ENCODE measurements at places on chromosomes 7 and 10.

GRCh38 chr10:92208157-92208720, 82.6 kb downstream of the CPEB3 start:
- DNase-seq: no peak

GRCh38 chr10:59027975-59028655, 148.3 kb upstream of the PHYHIPL start:
- DNase-seq: no peak

DNA sequence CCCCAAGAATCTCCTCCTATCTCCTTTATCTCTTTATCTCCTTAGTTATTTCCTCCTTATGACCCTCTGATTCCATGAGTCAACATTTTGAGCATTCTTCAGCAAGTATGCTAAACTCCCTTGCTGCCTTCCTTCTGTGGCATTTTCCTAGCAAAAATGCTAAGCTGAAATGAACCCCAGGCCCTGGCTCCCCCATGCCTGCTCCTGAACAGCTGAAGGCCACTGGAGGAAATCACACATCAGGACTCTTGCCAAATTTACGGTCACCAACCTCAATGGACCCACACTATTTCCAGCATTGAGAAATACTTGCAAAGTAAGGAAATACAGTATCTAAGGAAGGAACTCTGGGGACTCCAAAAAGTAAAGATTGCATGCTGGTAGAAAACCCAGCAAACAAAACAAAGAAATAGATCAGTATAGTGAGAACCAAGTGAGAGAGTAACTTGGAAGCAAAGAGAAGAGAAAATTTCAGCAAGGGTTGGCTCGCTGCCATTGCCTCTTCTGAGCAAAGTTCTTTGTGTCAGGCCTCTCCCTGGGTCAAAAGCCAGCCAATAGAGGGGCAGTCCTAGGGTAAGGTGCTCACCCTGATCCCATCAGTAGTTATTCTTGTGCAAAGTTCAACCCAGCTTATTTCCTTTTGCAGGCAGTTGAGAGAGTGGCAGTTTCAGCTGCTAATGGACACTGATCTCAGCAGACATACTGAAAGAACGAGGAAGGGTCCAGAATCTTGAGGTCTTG, 5.1 kb upstream of the PLEKHS1 start:
- no peak for DNase-seq

DNA sequence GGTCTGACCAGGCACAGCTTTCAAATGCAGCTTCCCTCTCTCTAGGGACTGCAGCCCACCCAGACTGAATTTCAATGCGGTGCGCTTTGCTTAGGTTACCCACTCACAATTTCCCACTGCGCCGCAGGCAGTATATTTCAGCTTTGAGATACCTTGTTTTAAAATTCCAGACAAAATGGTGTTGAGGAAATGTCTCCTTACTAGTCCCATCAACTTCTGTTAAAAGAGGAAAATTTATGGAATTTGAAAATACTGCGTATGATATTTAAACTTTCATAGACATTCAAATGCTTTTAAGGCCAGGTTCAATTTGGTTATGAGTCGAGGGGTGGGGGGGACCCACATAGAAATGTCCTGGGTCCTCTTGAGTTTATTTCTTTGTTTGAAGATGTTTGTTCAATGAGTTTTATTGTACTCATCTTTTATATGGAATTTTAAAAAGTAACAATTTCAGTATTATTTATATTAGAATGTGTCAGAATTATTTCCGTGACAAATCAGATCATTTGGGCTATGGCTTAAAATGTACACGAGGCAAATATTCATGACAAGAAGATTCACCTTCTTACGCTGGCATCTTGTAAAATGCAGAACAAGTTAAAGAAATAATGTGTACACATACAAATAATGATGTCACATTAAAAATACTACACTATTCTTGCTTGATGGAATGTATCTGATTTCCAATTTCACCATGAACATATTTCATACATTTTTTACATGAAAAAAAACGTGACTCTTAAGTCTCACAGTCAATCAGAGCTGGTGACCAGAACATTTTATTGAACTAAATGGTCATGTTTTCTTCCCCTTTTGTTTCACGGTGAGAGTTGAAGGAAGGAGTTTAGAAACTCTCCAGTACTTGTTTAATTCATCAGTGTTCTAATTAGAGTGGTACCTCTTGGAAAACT, 1.3 kb downstream of the IKZF1 start:
- no peak for DNase-seq

DNA sequence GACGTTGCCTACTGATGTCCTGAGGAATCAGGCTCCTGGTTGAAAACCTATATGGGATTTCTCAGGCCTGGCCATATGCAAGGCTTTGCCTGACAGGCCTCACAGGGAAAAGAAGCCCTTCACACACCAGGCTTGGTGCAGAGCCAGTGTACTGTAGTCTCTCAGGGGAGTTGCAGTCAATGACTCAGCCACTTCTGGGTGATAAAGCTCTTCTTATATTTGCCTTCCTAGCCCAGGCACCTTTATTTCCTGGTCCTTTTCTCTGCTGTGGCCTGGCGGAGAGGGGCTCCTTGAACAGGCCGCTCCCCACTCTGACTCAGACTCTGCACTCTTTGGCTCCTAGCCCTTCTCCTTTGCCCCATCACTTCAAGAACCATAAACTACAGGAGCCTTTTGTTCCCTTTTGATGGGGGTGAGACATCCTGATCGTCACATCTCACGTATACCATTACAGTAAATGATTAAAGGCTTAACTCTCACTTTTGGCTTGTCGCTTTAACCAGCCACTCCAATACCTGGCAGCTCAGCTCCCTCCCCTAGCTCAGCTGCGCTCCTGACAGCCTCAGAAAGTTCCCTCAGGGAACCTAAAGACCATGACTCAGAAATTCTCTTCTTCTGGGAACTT, 33.5 kb downstream of the DPY19L1 start:
- DNase-seq: no peak

DNA sequence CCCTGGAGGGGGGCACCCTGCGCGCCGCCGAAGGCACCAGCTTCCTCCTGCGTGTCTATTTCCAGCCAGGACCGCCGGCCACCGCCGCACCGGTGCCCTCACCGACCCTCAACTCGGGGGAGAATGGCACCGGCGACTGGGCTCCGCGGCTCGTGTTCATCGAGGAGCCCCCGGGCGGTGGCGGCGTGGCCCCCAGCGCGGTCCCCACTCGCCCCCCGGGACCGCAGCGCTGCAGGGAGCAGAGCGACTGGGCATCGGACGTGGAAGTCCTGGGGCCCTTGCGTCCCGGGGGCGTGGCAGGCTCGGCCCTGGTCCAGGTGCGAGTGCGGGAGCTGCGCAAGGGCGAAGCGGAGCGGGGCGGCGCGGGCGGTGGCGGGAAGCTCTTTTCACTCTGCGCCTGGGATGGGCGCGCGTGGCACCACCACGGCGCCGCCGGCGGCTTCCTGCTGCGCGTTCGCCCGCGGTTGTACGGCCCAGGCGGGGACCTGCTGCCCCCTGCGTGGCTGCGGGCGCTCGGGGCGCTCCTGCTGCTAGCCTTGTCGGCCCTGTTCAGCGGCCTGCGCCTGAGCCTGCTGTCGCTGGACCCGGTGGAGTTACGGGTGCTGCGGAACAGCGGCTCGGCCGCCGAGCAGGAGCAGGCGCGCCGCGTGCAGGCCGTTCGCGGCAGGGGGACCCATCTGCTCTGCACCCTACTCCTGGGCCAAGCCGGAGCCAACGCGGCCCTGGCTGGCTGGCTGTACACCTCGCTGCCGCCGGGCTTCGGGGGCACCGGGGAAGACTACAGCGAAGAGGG, 594 bp downstream of the CNNM1 start:
- DNase-seq: peak; percentile 20

DNA sequence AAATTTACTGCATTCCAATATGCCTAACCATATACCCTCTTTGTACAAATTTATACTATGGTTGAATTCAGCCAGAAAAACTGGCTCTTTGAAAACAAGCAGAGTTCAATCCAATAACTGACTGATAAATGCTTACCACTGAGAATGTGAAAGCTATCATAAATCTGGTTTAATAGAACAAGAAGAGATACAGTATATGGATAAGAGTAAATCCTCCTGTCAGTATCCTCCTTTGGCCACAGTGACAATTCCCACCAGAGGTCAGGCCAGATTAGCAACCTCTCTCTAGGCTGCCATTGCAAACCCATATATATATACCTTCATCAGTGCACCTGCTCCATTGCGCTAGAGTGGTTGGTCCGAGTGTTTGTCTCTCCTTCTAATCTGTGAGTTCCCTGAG, 647.2 kb downstream of the GRM8 start:
- DNase-seq: no peak

DNA sequence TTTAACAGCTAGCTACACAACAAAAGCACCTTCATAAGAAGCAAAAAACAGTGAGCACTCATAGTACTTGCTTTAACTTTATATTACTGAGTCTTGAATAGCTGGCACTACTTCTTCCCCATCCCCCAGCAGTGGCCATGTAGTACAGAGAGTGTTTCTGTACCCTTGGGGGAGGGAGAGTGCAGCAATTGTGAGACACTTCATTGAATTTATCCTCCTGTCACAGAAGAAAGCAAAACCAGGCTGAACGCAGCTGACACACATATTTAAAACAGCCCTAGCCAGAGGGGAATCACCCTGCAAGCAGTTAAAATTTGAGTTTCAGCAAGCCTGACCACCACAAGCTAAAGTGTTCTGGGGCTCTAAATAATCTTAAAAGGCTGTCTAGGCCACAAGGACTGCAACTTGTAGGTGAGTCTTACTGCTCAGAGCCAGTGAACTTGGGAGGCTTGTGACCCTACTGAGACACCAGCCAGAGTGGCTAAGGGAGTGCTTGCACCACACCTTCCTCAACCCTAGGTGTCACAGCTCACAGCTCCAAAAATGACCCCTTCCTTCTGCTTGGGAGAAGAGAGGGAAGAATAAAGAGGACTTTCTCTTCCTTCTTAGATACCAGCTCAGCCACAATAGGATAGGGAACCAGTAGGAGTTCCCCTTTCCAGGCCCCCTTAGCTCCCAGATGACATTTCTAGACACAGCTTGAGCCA, 97.7 kb upstream of the MEOX2 start:
- no peak for DNase-seq

DNA sequence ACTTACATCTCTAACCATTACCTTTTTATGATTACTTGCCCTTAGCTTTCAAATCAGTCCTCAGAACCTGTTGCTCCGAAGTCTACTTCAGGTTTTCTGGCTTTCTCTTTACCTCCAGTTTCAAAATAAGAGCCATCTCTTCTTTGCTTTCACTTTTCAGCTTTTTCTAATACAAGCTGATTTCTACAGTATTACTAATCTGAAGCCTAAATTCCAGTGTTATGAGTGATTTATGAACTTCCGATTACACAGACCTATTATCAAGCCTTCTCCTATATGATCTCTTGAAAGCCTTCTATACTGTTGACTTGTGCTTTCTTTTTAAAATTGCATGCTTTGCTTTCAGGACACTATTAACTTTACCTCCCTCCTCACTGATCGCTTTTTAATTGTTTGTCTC, 1307.8 kb upstream of the CELF2 start:
- DNase-seq: no peak

DNA sequence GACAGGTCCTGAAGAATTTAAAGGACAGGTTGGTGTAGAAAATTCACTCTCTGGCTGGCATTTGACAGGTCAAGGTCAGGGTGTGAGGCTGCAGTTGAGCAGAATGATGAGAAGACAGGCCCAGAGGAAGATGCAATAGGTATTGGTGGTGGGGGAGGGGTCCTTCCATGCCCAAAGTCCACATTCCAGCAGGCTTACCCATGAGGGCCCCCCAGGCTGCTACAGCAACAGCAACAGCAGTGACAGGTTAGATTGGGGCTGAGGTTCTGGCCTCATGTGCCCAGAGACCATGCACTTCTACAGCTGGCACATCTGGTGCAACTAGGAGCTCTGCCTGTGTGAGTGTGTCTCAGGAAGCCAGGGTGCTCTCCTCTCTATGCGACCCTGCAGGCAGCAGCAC, 223.5 kb upstream of the GHITM start:
- DNase-seq: no peak

DNA sequence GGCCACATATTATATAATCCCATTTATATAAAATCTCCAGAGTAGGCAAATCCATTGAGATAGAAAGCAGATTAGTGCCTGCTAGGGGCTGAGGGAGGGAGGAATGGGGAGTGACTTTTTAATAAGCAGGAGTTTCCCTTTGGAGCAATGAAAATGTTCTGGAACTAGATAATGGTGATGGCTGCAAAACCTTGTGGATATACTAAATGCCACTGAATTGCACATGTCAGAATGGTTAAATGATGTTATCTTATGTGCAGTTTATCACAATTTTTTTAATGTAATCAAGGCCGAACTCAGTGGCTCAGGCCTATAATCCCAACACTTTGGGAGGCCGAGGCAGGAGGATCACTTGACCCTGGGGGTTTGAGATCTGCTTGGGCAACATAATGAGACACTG, 145.5 kb upstream of the AUTS2 start:
- DNase-seq: no peak
